ENCODE measurements at places on chromosomes 7 and 10.

DNA sequence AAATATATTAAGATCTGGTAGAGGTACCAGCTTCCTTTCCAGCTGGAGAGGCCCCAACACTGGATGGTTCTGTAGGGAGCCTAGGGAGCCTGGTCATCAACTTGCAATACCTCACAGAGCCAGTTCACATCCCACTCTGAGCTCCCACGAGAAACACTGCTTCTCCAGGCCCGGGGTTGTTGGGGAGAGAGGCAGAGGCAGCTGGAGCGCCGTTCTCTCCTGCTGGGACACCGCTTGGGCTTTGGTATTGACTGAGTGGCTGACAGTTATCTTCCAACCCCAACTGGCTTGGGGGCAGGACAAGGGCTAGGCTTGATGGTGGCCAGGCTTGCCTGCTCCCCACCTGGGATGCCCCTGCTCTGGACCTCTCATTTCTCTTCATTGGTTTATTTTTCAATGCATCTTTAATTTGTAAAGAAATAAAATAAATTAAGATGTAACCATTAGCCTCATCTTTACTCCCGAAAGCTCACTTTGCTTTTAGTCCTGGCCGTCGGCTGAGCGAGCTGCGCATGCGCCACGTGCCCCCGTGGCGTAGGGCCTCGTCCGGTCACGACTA lies 10.0 kb upstream of the CHCHD1 start:
- DNase-seq, result peak; percentile 39

DNA sequence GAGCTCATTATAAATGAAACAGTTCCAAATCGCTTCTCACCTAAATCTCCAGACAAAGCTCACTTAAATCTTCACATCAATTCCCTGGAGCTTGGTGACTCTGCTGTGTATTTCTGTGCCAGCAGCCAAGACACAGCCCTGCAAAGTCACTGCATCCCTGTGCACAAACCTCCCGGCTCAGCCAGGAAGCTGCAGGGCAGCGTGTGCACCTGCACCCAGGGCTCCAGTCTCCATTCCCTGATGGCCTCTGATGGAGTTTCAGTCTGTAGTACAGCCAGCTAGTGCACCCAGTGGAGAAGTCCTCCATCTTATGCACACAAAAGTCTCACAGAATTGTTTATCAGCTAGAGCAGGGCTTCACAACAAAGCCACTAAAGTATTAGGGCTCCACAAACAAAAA lies 51.1 kb upstream of the PRSS58 start:
- no peak for DNase-seq

DNA sequence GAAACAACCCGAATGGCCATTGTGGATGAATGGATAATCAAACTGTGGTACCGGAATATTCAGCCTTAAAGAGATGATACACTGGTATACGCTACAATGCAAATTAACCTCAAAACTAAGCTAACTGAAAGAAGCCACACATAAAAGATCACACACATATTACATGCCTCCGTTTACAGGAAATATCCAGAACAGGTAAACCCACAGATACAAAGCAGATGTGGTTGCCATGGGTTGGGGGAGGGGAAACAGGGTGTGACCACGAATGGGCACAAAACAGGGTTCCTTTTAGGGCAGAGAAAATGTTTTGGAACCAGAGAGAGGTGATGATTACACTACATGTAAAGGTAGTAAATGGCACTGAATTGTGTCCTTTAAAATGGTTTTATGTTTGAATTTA lies 16.6 kb downstream of the ESYT2 start:
- no peak for DNase-seq

DNA sequence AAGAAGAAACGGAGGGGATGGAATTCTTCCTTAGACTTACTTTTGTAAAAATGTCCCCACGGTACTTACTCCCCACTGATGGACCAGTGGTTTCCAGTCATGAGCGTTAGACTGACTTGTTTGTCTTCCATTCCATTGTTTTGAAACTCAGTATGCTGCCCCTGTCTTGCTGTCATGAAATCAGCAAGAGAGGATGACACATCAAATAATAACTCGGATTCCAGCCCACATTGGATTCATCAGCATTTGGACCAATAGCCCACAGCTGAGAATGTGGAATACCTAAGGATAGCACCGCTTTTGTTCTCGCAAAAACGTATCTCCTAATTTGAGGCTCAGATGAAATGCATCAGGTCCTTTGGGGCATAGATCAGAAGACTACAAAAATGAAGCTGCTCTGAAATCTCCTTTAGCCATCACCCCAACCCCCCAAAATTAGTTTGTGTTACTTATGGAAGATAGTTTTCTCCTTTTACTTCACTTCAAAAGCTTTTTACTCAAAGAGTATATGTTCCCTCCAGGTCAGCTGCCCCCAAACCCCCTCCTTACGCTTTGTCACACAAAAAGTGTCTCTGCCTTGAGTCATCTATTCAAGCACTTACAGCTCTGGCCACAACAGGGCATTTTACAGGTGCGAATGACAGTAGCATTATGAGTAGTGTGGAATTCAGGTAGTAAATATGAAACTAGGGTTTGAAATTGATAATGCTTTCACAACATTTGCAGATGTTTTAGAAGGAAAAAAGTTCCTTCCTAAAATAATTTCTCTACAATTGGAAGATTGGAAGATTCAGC lies 158.7 kb upstream of the LANCL2 start:
- peak; percentile 54 for DNase-seq

- peak; percentile 60 for DNase-seq
Measured at GRCh38 chr10:17067376-17068264, 62.0 kb downstream of the CUBN start.

DNA sequence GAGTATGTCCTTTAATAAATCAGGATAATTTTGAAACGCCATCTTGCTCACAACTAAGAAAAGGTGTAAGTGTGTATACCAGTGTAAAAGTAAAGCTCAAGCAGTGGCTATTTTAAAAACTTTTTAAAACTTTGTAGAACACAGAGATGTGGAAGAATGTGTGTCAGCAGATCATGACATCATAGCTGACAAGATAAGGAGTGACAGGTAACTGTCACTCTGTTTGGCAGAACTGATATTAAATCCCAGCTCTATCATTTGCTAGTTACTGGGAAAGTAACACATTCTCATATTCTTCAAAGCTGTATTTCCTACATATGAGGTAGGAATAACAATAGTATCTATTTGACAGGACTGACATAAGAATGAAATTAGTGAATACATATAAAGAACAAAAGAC lies 63.9 kb upstream of the RNF148 start:
- DNase-seq, result no peak

DNA sequence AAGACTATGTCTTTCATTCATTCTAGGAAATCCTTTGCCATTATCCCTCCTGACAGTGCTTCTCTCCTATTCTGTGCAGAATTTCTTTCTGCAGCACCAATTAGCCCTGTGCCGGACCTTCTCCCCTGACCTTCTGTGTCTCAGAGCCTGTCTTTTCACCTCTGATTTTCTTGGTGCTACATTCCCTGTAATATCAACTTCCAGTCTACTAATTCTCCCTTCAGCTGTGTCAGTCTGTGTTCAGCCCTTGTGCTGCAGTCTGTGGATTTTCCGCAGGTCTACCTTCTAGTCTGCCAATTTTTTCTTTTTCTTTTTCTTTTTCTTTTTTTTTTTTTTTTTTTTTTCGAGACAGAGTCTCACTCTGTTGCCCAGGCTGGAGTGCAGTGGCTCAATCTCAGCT lies 115.8 kb downstream of the ELFN1 start:
- DNase-seq, result no peak
